Activated gamma-delta T cell treated with Interleukin-2 at 50 U/mL for 16 hours (primary cell): ENCODE measurements at places on chromosomes 16 and 17.

DNA sequence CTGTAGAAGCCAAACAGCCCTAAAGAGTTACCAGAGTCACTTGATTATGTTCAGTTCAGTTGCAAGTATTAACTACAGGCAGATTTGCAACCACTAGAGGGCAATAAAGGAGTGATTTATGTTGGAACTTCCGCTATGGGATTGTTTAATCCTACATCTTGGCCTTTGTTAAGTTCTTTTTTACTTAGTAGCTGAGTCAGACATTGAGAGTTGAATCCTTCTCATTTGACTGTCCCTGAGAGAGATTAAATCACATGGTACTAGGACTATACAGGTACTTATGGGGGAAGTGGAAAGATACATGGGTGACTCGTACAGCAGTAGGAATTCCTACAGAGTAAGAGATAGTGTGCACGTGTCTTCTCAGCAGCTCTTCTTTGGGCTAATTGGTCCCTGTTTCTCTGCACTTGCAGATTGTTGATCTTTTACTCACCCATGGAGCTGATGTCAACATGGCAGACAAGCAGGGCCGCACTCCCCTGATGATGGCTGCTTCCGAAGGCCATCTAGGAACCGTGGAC, 40.3 kb downstream of the CYB561 start:
- no peak for DNase-seq

DNA sequence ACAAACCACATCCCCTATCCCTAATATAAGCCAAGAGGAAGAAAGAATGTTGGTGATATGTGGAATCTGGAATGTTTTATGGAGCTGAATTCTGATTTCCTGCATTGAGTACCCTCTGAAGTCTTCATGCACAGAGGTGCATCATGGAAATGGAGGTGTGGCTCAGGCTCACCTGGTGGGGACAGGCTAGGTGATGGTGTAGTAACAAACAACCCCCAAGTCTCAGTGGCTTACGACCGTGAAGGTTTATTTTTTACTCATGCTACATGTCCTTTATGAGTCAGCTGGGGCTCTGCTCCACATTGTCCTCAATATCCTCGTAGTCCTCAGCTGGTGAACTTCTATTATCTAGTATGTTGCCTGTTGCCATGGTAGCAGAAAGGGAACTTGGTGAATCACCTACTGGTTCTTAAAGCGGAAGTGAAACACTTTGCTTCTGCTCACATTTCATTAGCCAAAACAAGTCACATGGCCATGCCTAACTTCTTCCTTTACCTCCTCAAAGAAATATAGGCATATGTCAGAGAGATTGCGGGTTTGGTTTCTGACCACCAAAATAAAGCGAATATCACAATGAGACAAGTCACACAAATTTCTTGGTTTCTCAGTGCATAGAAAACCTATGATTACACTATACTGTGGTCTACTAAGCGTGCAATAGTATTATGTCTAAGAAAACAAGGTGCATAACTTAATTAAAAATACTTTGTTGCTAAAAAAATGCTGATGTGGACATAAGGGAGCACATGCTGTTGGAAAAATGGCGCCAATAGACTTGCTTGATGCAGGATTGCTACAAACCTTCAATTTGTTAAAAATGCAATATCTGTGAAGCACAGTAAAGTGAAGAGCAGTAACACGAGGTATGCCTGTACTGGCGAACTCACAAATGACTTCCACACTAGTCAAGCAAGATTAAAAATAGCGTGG, at the start of gene PMFBP1:
PMFBP1 (minus strand) TSS at position 51 of the 930 bp plus-strand sequence. CDS start 947 bp downstream, outside the sequence.
- no peak for DNase-seq

GRCh38 chr16:67111951-67112444, 2.3 kb downstream of the PHAF1 start:
- no peak for DNase-seq

GRCh38 chr17:55642741-55643140, 79.9 kb downstream of the TMEM100 start:
- DNase-seq: no peak

DNA sequence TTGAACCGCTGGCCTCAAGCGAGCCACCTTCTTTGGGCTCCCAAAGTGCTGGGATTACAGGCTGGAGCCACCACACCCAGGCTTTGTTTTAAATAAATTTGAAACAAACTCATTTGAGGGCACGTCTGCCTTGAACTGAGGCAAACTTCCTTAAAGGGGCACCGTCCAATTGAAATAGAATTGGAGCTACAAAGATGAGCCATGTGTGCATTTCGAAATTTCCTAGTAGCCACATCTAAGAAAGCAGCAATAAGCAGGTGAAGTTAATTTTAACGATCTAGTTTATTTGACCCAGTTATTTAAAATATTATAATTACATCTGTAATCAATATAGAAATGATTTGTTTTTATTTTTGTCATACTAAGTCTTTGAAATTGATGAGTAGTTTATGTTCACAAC, 755 bp upstream of the C16orf89 start:
- no peak for DNase-seq

DNA sequence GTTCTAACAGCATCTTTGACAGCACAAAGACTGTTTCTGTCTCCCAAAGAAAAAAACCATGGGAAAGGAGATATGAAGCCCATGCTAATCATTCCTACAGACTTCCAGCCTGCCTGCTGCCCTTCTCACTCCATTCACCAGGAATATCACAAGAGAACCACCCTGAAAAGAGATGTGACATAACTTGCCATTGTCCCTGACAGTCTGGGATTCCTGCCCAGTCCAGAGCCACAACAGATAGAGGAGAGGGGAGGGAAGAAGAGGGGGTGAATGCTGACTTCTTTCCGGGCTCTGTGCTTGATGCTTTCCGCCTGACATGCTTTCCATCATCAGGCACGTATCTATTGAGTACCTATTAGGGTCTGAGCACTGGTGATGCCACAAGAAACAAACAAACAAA, 31.6 kb upstream of the ASIC2 start:
- DNase-seq: no peak

DNA sequence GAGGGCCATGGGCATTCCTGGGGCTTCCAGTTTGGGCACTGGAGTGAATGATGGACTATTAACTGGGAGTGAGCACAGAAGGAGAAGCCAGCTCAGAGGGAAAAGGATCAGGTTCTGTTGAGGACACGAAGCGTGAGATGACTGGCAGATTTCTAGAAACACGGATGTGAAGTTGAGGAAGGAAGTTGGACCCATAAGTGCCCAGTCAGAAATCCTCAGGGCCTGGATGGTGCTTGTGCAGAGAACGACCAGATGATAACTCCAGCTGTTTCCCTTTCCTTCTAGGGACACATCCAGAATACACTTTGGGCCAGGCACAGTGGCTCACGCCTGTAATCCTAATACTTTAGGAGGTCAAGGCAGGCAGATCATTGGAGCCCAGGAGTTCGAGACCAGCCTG, 23.3 kb upstream of the ANKRD40CL start:
- DNase-seq: no peak

- DNase-seq: no peak
Measured at GRCh38 chr16:17076092-17076754, 394.5 kb downstream of the XYLT1 start.

GRCh38 chr16:27428026-27428785, 26.2 kb downstream of the IL21R start:
- DNase-seq: no peak

GRCh38 chr17:17808706-17809432, 27.9 kb downstream of the SREBF1 start:
- DNase-seq: no peak

DNA sequence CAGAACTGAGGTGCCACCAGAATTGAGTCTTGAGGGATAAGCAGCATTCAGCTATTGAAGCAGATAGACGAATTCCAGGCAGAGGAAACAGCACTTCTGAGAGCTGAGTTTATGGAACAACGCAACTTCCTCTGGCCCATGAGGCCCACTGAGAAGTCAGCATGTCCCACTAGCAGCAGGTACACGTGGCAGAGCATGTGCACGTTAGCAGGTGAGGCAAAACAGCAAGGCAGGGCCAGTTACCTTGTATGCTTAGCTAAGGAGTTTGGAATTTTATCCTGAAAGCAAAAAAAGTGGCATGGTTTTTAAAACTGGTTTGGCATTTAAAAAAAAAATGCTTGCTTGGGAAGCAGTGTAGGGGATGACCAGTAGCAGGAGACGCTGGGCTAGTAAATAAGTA, 305.6 kb downstream of the CPPED1 start:
- no peak for DNase-seq

DNA sequence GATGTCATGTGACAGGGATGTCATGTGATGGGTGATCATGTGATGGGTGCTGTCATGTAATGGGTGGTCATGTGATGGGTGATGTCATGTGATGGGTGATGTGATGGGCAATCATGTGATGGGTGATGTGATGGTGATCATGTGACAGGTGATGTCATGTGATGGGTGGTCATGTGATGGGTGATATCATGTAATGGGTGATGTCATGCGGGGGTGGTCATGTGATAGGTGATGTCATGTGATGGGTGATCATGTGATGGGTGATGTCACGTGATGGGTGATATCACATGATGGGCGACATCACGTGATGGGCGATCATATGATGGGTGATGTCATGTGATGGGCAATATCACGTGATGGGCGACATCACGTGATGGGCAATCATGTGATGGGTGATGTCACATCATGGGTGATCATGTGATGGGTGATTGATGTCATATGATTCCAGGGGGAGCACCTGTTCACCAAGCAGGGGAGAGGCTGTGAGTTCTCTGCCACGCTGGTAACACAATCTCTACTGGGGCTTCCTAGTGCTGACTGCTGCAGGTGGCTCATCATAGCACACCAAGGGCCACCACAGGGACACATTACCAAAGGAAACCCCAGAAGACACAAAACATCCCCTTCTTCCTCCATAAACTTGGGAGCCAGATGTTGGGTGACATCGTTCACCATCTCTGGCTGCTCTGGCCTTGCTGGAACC, 16.5 kb downstream of the CD300LB start:
- no peak for DNase-seq

GRCh38 chr16:72434159-72434558, 262.2 kb upstream of the PMFBP1 start:
- no peak for DNase-seq

DNA sequence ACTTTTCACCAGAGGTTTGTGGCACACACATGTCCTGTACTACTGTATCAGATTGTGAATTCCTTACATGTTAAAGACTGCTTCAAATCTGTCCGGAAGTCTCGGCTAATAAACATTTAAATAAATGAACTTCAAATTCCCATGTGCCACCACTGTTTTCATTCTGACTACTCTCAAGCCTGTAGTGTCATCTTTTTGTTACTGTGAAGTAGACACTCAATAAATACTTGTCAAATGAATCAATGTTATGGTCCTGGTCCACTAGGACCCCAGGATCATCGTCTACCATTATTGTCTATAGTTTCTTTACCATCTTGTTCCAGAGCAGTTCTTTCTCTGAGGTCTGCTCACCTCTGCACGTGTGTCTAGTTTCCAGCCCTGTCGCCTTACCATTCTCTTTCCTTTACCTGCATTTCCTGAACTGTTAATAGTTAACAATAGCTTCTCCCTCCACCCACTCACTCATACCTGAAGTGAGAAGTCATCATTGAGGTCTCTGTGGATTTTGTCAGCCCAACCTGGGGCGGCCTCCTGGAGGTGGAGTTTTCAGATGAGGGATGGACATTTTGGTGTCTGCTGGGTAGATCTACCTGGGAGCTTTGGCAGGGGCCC, 333.0 kb downstream of the SEC14L1 start:
- DNase-seq: no peak

DNA sequence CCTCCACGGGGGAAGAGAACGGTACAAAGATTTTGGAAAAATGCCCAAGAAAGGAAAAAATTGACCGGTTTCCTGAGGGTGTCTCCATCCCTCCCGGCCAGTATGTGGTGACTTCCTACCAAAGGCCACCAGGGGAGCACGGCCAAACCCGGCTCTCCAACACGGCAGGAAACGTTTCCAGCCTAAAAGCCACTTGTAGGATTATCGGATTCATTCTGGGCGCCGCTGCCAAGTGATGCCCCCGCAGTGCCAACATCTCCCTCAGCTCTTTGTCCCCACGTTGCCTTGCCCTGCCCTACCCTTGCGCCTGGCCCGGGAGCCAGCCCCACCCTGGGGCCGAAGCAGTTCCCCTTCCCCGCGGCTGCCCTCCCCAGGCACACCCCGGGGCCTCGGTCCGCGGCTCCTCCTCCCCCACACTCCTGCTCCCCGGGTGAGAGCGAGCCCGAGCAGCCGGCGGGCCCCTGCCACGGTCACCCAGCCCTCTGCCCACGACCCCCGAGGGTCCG, 688 bp downstream of the CRK start:
- DNase-seq: peak; percentile 13

GRCh38 chr16:72464597-72465368, 292.8 kb upstream of the PMFBP1 start:
- DNase-seq: no peak

DNA sequence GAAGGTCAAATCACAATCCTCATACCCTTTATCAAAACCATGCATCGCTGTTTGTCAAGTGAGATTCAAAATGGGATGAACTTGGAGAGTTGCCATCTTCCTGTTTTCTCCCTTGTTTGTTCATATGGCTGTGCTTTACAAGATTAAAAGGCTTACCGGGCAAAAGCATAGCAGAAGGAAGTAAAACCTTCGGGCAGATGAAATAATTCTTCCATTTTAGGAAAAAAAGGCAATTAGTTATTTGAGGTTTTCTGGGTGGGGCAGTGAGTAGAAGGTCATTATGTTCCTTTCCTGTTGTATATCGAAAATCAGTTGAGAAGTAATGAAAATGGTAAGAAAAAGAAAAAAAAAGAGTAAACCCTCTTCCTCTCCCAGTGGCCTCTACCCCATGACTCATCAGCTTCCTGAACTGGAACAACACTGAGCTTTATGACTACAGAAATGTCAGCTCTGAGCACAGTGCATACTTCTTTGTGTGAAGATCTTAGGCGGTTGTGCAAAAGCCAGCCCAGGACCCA, 369.2 kb downstream of the CDH13 start:
- DNase-seq: no peak

GRCh38 chr17:74644419-74644818, 20.9 kb upstream of the CD300E start:
- no peak for DNase-seq

DNA sequence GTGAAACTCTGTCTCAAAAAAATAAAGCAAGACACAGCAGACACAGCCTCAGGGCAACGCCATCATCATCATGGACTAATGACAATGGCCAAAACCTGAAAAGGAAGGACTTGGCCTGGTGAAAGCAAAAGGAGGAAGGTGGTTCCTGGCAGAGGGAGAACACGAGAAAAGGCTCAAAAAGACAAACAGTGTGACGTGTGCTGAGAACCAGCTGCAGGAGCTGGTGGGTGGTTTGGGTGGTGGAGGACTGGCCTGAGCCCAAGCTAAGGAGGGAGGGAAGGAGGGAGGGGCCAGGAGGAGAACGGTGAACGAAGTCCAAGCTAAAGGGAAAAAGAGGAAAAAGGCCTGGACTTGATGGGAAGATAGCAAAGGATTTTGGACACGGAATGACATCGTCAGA, 85.1 kb downstream of the SLC39A11 start:
- DNase-seq: no peak

- DNase-seq: no peak
Measured at GRCh38 chr17:3536716-3537115, 20.9 kb downstream of the TRPV3 start.
